Caco-2 (cell line): ENCODE measurements at places on chromosomes 7 and 10. TPM values are rescaled to one million over a fixed set of nuclear protein-coding genes. Genes with fewer than 3 reads are reported as not detected.

- H3K4me1 ChIP-seq: no peaks in the 10 kb centered on the region
- no peaks in the 10 kb centered on the region for H3K27me3 ChIP-seq
- H3K27ac ChIP-seq: no peak overlapping the region
- DNase-seq: no peak
- no peak overlapping the region for H3K4me3 ChIP-seq
Observed at GRCh38 chr7:52719677-52720076, 315.8 kb upstream of the POM121L12 start.

HKDC1 gene
- 18.7 and 24.5 TPM in 2 replicates for total RNA-seq

NYAP1 gene
- 1.3 and 1.7 TPM in 2 replicates for total RNA-seq

AOC1 gene
- total RNA-seq: 3.5 and 4.5 TPM in 2 replicates
